Stimulated activated naive CD8-positive, alpha-beta T cell treated with anti-CD3 and anti-CD28 coated beads, Interleukin-15, amount 100 ng/mL, for 72 hours (primary cell): ENCODE measurements at places on chromosomes 2 and 18.

DNA sequence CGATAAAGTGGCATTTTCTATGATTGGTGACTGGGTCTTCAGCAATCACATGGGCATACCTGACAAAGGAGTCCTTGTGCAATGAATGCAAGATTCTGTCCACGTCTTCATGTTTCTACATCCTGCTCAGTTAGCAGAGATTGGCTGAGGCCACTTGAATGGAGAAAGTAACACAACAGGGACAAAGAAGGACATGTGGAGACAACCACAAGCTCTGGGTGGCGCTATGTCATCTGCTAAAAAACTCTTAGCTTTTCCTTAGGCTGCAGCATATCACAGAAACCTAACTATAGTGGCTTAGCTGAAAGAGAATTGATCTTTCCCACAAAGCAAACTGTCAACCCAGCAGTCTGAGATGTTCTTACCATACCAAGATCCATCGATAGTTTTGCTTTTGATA is 1109.7 kb downstream of the SOCS6 start:
- no peak for DNase-seq

DNA sequence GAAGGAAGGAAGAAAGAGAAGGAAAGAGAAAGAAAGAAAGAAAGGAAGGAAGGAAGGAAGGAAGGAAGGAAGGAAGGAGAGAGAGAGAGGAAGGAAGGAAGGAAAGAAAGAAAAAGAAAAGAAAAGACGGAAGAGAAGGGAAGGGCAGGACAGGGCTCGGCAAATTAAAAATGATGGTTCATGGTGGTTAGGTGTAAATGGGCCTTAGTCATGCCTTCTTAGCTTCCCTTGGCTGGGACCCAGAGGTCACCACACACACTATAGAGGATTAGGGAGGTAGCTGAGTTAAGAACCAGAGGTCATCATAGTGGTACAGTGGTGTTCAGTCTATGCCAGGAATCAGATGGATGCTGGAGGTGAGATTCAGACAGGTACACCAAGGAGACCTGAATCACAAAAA is 9.3 kb upstream of the ATL2 start:
- DNase-seq: no peak

DNA sequence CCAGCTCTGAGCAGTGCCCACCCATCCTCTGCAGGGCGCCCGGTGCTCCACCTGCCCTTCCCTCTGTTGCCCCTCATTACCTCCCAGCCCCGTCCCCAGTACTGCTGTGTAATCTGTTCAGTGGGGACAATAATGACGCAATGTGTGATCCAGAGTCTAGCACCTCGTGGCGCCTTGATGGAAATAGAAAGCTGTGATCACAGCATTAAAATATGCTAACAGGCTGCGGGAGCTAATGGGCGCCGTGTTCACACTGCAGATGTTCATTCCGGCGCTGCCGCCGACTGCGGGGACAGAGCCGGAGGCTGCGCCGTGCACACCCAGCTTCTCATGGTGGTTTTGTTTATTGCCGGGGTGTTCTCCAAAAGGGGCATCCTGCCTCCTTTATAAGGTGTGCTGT is 235.2 kb downstream of the LDLRAD4 start:
- no peak for DNase-seq

DNA sequence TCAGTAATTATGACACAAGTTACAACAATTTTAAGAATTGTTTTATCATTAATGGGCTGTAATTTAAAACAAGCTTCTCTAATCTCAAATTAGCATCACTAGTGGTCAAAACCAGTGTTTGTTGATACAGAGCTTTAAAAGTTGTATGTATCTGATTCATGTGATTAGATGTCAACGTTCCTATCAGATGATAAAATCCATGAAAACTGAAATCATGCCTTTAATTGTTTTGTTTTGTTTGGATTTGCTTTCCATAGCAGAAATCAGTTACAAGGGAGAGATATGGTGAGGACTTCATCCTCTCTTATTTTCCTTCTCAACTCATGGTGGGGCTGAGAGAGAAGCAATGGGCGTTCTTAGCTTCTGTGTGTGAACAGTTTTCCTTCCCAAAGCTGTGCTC is 469.6 kb downstream of the PID1 start:
- DNase-seq: no peak

GRCh38 chr2:238488347-238488826 is 61.7 kb downstream of the ASB1 start:
- no peak for DNase-seq

DNA sequence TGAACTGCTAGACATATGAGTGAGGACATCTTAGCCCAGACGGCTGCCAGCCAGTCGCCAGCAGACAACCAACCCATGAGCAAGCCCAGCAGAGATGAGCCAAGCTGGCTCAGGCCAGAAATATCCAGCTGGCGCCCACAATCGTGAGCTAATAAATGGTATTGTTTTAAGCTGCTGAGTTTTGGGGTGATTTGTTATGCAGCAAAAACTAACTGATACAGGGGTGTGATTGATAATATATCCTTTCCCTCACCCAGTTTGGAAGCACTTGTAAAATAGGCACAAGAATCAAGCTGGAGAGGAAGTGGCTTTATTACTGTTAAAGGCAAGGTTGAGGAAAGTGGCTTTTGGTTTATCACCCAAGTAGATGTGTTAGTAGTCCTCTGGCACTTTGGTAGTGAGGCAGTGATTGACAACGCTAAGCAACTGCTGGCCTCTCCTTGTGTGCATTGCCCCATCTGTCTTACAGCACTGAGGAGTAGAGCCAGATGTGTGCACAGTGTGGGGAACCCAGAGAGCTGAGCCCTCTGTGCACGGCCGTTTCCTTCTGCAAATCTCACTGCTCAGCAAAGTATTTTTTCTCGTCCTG is 110.1 kb downstream of the MYO1B start:
- no peak for DNase-seq

- no peak for DNase-seq
These were observed 24.4 kb upstream of the FRZB start for GRCh38 chr2:182890773-182891378.

- DNase-seq: peak; percentile 54
These were observed 412 bp upstream of the NCK2 start for GRCh38 chr2:105744091-105744908.

GRCh38 chr2:100781009-100781325 is 39.0 kb upstream of the NPAS2 start:
- DNase-seq: no peak

DNA sequence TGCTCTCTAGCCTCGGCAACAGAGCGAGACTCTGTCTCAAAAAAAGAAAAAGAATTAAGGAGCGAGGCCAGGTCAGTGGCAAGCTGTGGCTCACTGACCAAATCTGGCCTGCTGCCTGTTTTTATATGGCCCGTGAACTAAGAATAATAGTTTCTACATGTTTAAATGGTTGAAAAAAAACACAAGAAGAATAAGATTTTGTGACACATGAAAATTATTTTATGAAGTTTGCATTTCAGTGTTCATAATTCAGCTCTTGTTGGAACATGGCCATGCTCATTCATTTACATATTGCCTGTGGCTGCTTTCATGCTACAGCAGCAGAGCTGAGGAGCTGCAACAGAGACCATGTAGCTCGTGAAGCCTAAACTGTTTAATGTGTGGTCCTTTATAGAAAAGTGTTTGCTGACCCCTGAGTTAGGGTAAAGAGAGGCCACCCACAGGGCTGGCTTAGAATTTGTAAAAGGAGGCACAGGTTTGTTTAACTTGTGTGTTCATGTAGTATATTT is 59.5 kb downstream of the MFSD6 start:
- no peak for DNase-seq

- DNase-seq: no peak
These were observed 192.8 kb upstream of the APCDD1 start for GRCh38 chr18:10261344-10262276.

DNA sequence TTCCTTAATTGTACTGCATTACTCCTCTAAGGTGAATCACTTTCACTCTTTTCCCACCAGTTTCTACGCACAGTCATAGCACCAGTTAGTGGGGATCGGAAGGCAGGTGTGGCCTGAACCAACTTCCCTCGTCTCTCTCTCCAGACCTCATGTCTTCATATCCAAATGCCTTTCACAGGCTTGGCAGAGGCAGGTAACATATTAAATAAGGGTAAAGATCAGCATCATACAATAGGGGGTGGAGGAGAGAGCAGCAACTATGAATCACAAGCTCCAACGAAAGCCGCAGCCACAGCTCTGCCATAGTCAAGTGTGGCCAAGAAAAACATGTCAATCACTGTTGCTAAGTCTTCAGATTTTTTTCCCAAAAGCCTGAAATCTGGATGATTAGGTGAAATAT is 40.3 kb downstream of the AP1S3 start:
- no peak for DNase-seq

DNA sequence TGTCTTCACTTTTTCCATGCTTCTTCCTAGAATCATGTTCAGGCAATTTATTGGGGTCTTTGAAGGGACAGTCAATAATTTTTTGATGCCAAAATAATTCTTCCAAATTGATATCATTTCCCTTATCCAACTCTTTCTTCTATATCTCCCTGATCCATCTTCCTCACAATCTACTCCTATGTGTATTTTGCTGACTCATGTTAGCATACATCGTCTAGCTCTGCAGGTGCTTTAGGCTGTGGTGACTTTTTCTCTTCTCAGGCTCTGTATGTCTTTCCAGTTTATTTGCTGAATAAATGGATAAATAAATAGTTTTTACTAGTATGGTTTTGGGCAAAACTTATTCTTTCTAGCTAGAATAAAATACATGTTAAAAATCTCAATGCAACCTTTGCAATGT is 1650.9 kb upstream of the TMEFF2 start:
- DNase-seq: no peak

GRCh38 chr2:37585295-37585908 is 86.0 kb downstream of the CDC42EP3 start:
- no peak for DNase-seq

- no peak for DNase-seq
These were observed 261.1 kb downstream of the INSIG2 start for GRCh38 chr2:118349365-118349764.

DNA sequence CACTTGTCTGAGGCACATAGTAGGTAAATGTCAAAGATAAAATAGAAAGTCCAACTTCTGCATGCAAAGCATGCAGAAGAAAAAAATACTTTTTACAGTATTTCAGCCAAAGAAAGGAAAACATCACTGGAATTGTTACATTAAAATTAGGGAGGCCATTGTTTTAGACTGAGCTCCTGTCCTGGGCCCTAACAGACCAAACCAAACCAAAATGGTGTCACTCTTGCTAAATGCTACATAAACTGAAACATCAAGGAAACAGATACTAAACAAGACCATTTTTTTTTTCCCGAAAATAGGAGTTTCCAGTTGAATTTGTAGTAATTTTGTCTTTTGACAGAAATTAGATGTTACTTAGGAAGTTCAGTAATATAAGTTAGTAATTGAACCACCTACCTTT is 508.8 kb downstream of the DSC3 start:
- no peak for DNase-seq

DNA sequence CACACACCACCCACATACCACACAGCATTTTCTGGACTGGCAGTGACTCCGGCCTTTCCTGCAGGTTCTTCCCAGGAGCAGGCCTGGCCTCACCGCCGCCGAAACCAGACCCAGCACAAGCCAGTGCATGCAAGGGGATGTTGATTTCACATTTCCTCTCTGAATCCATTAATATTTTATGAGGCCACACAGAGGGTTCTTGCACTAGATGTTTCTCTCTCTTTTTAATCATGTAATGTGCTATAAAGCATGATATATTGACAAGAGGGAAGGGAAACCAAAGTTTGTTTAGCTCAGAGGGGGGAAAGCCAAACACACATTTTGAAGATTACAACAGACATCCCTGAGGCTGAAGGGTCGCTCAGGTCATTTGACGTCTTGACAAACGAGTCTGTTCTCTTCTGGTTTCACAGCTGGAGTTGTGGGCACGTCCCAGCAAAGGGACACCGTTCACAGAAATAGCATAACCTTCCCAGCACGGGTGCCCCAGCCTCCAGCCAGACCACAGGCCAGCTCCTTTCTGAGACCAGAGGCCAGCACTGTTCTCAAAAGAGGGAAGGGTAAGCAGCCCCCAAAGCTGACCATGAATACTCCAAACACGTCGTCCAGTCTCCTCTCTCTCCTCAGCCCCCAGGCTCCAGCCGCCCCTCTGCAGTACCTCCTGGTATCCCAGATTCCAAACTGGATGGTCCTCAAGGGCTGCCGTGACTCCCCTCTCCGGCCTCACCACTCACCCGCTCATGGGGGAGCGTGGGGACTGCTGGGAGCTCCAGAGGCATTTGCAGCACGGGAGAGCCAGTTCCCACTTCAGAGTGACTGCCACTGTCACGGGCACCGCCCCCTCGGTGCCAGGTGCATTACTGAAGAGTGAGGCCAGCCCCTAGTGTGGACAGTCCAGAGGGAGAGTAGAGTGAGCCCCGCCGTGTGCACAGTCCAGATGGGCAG is 340.3 kb upstream of the SALL3 start:
- DNase-seq: no peak

DNA sequence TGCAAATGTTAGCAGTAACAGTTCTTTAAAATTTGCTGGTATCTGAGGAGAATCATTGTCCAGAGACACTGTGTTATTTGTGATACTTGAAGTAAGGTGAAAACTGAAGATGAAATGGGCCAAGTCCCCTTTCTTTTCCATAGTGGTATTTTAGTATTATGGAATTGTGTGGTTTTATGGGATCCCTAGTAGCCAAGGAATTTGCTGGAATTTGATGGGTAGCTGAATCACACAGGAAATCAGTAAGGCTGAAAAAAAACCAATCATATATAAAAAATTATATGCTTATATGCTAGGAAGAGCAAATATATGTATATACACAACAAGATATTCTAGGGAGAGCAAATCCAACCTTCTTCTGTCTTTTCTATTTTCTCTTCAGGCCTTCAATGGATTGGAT is 54.2 kb upstream of the TACR1 start:
- DNase-seq: no peak

GRCh38 chr2:184735611-184736010 is 137.3 kb downstream of the ZNF804A start:
- no peak for DNase-seq

DNA sequence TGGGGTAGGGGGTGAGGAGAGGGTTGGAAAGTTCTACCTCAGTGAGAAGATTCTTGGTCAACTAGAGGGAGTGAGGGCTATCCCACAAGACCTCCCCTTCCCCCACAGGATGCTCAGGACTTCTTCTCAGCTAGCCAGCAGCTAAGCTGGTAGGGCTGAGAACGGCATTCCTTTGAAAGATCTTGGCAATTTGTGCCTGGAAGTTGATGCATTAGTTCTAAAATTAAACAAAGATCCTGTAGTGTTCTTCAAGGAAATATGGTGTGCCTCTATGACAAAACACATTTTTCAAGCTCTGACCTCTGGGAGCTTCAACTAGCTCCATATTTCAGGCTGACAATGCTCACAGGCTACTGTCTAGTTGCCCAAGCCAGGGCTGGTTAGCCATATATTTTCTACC is 2.3 kb downstream of the LYPD1 start:
- no peak for DNase-seq

- DNase-seq: no peak
These were observed 268.9 kb downstream of the PLCL1 start for GRCh38 chr2:198073253-198073652.
